Bronchus fibroblast of lung (primary cell): ENCODE measurements at places on chromosomes 3 and 15. TPM values are rescaled to one million over a fixed set of nuclear protein-coding genes. Genes with fewer than 3 reads are reported as not detected.

The SNRPN gene
- total RNA-seq, result 103 TPM in 2 replicates

The IMPG2 gene
- under 0.01 TPM in 2 replicates for total RNA-seq

The GOLGA8N gene
- 0.84 and 2.1 TPM in 2 replicates for total RNA-seq

The DENND6A gene
- total RNA-seq, result 8.2 and 8.4 TPM in 2 replicates

The ABTB1 gene
- total RNA-seq, result 7.6 and 9.1 TPM in 2 replicates

The CCR1 gene
- not detected in 2 replicates for total RNA-seq

The ATP13A4 gene
- total RNA-seq, result 0.15 TPM in 1 of 2 replicates, not detected in the other

The CLSTN2 gene
- total RNA-seq, result 0.15 and 0.17 TPM in 2 replicates

The CYP11A1 gene
- total RNA-seq, result 0.30 and 0.84 TPM in 2 replicates

The AGTR1 gene
- total RNA-seq, result 2.7 and 2.8 TPM in 2 replicates

The BMF gene
- 0.17 and 1.6 TPM in 2 replicates for total RNA-seq

The QTRT2 gene
- 11.4 and 11.7 TPM in 2 replicates for total RNA-seq

The COLQ gene
- total RNA-seq, result 0.15 and 0.17 TPM in 2 replicates

The ASB14 gene
- not detected in 2 replicates for total RNA-seq

The MYD88 gene
- total RNA-seq, result 23.0 and 28.5 TPM in 2 replicates

The C2CD4A gene
- not detected in 2 replicates for total RNA-seq
